Stimulated activated CD8-positive, alpha-beta memory T cell treated with anti-CD3 and anti-CD28 coated beads, Interleukin-2, amount 100 ng/mL, for 1 hour (primary cell): ENCODE measurements at places on chromosomes 11 and 22.
A peak's percentile ranks its signal among the peaks of the same experiment; 100 is the strongest.

GRCh38 chr22:17865183-17866055 lies 91.2 kb upstream of the BID start:
- DNase-seq: no peak

DNA sequence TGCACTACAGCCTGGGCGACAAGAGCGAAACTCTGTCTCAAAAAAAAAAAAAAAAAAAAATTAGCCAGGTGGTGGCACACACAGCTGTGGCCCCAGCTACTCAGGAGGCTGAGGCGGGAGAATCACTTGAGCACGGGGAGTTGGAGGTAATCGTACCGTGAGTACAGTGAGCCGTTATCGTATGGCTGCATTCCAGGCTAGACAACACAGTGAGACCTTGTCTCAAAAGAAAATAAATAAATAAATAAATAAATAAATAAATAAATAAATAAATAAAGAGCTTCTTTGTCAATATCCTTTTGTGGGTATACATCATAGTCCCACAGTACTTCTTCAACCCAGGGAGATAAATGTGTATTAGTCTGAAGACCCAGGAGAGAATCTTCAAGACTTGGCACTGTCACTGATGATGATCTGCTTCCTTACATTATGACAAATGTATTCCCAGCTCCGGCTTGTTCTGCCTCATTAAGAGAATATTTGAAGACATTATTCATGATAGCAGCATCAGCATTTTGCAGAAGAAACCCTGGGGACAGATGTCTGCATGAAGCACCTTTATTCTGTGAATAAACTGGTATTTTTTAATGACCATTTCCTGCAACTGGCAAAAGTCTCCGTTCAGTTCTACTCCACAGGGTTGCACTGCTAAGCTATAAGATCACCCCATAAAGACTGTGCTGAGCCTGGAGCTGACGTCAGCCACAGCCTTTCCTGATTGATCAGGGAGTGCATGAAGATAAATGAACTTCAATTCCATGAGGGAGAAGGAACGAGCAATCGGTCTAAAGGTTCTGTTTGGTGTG lies 1.6 kb upstream of the ACY3 start:
- no peak for DNase-seq

DNA sequence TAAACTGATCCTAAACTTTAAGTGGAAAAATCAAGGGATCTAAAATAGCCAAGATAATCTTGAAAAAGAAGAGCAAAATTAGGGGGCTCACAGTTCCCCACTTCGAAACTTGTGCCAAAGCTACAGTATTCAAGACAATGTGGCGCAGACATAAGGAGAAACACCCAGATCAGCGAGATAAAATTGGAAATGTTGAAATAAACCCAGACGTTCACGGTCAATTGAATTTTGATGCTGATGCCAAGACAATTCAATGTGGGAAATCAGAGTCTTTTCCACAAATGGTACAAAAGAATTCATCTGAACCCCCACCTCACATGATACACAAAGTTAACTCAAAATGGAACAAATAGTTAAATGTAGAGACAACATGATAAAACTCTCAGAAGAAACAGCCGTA lies 601.6 kb downstream of the BRD1 start:
- DNase-seq: no peak

DNA sequence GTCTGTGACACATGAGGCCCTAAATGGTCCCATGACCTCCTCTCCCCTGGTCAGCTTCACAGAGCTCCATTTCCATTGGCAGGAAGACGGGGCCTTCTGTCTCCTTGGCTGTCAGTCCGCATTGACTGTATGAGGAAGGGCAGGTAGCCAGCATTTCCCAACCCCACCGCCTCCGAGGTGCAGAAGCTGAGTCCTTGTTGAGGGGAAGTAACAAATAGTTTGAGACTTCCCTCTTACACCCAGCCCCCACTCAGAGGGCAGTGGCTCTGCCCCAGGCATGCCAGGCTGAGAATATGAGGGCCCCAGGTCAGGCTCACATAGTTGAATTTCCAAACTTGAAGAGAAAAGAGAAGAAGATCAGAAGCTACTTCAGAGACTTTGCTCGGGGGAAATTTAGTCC lies 611.1 kb downstream of the BRD1 start:
- DNase-seq: no peak

DNA sequence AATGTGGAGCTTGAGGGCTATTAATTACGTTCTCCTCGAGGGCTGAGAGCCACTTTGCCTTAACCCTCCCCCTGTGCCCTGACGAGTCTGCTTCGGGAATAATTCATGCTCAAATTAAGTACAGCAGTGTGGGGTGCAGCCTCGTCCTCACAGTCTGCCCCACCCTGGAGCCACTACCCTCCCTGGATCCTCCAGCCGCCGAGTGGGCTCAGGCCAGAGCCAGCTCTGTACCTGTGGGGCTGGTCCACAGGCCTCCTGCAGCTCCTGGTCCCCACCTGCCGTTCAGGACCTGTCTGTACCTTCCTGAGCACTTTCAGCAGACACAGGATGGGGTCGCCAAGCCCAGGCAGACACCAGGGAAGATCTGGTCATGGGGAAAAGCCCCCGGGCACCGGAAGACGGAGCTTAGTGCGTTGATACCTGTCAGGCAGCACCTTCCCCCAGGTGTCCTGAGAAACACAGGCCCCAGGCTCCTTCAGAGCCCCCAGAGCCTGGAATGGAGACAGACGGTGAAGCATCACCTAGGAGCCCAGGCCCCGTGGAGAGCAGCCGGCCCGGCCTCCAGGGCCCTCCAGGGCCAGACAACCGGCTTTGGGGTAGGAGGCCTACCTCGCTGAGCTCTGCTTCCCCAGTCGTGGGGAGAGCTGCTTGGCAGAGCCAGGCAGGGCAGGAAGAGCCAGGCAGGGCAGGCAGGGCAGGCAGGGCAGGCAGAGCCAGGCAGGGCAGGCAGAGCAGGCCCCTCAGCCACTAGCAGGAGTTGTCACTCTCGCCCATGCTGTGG lies 9.7 kb downstream of the TSPAN32 start:
- no peak for DNase-seq

DNA sequence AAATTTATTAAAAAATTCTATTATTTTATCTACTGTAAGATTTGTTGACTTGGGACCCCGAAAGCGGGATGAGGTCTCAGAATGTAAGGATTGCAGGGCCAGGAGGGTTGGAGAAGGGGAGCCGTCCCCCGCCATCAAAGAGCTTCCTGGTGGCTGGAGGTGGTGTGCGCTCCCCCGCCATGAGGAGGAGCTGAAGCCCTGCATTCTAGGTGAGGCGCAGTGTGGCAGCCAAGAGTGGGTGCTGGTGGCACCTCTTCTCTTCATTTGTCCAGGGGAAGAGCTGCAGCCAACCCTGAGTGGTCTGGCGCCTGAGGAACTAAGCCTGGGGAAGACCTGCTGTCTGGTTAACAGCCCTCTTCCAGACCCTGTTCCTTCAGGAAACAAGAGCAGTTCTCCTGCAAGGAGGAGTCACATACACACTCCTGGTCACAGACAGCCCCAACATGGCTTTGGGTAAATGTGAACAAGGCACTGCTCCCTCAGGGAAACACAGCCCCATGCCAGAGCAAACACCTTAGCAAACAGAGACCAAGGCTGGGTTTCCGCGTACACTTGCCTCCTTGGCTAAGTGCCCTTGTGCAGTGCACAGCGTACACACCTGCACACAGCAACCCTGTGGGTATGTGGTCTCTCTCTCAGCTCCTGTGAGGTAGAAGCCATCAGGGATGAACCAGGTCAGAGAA lies 17.3 kb downstream of the RTN4RL2 start:
- no peak for DNase-seq

- DNase-seq: no peak
These were observed 102.4 kb downstream of the LRRC32 start for GRCh38 chr11:76568139-76568538.

DNA sequence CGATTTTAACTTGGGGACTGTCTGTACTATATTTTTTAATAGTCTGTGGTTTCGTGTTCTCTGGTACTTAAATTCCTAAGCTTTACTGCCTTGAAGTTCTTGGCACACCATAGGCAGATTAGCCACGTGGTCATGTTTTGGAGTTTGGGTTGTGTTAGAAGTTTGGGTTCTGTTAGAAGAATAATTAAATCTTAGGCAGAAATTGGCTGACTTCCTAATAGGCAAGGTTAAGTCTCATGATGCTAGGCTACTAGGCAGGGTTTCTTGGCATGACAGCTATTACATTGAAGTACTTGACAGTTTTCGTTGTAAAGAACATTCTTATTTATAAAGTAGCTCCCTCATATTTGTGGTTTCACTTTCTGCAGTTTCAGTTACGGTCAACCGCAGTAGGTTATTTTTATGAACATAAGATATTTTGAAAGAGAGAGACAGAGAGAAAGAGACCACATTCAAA lies 30.0 kb upstream of the MMP7 start:
- no peak for DNase-seq

GRCh38 chr11:133693110-133693509 lies 152.2 kb downstream of the SPATA19 start:
- DNase-seq: no peak

DNA sequence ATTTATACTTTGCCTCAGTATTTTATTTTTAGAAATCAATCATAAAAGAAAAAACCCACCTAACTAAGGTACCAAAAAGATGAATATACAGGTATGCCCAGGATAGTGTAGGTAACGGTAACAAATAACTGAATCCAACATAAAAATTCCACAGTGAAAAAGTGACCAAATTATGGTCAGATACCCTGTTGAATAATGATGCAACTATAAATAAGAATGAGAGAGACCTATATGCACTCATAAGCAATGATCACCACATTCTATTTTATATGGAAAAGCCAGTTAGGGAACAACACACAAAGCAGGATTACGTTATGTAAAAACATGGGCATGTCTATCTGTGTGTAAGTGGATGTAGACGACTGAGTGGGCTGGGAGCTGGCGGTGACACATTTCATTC lies 7.0 kb upstream of the ZNF74 start:
- DNase-seq: no peak

GRCh38 chr22:26182723-26183122 lies 13.5 kb downstream of the SEZ6L start:
- no peak for DNase-seq

GRCh38 chr11:111612224-111612623 lies 10.0 kb downstream of the SIK2 start:
- DNase-seq: no peak

DNA sequence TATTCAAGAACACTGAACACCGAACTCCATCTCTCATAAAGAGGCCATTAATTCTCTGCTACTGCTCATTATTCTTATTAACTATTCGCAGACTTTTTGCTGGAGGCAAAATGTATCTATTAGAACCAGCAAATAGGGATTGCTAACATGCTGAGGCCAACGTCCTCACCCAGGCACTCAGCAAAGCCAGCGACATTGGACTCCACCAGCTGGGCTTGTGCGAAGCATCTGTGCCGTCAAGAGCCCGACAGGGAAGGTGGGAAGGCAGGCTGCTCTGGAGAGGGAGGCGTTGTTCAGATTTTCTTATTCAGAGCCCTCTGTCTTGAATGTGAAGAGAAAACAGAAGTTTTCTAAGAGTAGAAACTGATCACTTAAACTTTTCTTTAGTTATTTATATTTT lies 615.6 kb upstream of the KIRREL3 start:
- DNase-seq: no peak

DNA sequence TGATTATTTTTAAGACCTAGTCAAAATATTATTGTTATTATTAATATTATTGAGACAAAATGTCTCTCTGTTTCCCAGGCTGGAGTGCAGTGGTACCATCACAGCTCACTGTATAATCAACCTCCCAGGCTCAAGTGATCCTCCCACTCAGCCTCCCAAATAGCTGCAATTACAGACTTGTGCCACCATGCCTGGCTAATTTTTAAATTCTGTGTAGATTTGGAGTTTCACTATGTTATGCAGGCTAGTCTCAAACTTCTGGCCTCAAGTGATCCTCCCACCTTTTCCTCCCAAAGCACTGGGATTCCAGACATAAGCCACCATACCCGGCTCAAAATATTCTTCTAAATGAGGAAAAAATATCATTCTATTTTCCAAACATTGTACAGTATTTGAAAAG lies 37.0 kb downstream of the SLC36A4 start:
- no peak for DNase-seq

- DNase-seq: no peak
These were observed 351.8 kb downstream of the SHANK2 start for GRCh38 chr11:70900540-70900939.

- DNase-seq: peak; percentile 16
These were observed 72.0 kb upstream of the NARS2 start for GRCh38 chr11:78646564-78647185.

GRCh38 chr11:35602160-35602793 lies 16.0 kb upstream of the FJX1 start:
- DNase-seq: no peak

DNA sequence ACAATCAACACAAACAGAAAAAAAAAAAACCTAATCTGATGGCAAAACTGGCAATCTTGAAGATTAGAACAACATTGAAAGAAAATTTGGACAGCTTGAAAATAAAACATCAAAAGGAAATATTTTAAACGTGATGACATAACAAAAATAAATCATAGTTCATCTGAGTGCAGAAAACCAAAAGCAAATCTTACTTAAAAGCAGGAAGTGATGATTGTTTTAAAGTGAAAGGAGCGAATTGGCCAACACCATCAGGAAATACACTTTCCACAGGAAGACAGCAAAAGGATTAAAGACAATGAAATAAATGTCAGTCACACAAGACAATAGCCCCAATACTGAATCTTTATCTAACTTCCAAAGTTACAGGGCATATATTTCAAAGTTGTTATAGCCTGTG lies 696.5 kb upstream of the CHORDC1 start:
- DNase-seq: no peak

GRCh38 chr11:70019576-70020011 lies 58.5 kb upstream of the ANO1 start:
- no peak for DNase-seq

- DNase-seq: peak; percentile 39
These were observed 36.2 kb downstream of the TBC1D22A start for GRCh38 chr22:46798366-46799350.

GRCh38 chr11:102360681-102361080 lies 13.7 kb downstream of the BIRC2 start:
- DNase-seq: no peak

- DNase-seq: no peak
These were observed 22.9 kb downstream of the FLI1 start for GRCh38 chr11:128716661-128717210.

GRCh38 chr11:8784954-8785353 lies 102.4 kb downstream of the RPL27A start:
- no peak for DNase-seq

GRCh38 chr11:12963792-12964536 lies 45.2 kb upstream of the RASSF10 start:
- DNase-seq: peak; percentile 14

DNA sequence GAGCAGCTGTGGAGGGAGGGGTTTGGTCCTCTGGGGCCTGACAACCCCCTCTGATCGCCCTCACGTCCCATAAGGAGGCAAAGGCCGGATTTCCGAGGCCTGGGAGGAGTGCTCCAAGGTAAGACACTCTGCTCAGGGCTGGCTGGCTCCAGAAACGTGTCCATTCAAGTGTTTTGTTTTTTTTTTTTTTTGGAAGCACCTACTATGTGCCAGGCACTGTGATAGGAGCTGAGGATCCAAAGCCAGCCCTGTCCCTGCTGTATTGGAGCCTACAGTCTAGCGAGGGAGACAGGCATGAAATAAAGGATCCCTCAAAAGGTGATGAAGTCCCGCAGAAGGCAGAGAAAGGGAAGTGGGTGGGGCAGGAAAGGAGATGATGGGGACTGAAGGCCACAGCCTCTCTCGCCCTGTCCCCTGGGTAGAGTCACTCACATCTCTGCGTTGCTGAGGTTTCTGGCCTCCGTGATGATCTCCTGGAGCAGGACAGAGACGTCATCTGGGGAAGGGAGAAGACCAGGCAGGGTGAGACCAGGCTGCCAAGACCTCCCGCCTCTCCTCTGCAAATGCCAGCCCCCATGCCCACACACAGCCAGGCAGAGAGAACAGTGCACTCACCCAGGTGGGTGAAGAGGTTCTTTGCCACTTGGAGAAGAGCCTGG lies 89.2 kb downstream of the PDE2A start:
- no peak for DNase-seq

GRCh38 chr11:72373163-72373562 lies 61.2 kb downstream of the CLPB start:
- no peak for DNase-seq
